Left ventricle myocardium superior (tissue), 1 donor: ENCODE measurements at places on chromosomes 6 and 20. TPM values are rescaled to one million over a fixed set of nuclear protein-coding genes. Genes with fewer than 3 reads are reported as not detected.

GRCh38 chr20:52054123-52054522 lies 137.5 kb downstream of the ZFP64 start:
- no peak for DNase-seq

GRCh38 chr6:39192736-39193135 lies 36.5 kb downstream of the KCNK5 start:
- DNase-seq = no peak

DNA sequence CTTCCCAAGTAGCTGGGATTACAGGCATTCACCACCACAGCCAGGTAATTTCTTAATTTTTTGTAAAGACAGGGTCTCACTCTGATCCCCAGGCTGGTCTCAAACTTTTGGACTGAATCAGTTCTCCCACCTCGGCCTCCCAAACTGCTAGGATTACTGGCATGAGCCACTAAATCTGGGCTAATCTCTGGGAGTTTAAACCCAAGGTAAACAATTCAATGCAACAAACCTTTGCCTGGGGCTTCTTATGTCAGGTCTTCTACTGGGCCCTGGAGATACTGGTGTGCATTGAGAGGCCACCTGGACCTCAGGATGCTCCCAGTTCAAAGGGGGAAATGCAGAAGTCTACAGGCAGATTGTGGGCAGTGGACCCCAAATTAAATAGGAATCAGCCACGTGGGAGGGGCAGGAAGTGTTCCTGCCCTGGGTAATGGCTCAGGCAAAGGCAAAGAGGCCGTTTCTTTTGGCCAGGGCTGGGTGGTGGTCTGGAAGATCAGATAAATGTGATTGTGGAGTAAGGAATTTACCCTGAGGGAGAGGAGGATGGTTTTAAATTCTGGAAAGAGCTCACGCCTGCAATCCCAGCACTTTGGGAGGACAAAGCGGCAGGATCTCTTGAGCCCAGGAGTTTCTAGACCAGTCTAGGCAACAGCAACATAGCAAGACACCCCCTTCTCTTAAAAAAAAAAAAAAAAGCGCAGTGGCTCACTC lies 1.3 kb upstream of the MYBL2 start:
- DNase-seq = no peak

DNA sequence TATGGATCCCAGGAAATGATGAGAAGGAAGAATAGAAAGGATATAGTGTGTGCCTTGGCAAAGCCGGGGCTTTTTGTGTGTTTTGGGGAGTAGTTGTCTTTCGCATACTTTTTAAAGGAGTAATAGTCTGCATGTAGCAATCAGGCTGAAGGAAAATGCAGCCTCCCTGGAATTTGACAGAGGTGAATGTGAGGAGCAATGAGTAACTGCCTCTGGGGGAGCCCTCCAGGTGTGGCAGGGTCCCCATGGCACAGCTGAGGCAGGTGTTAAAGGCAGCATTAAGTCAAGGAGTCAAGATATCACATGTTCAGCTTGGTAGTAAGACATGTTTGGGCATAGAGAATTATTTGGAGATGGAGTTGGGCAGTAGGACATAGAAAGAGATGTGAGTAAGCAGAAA lies 203.1 kb downstream of the C6orf118 start:
- no peak for DNase-seq

GRCh38 chr6:23305325-23305943 lies 736.1 kb downstream of the HDGFL1 start:
- DNase-seq = no peak

DNA sequence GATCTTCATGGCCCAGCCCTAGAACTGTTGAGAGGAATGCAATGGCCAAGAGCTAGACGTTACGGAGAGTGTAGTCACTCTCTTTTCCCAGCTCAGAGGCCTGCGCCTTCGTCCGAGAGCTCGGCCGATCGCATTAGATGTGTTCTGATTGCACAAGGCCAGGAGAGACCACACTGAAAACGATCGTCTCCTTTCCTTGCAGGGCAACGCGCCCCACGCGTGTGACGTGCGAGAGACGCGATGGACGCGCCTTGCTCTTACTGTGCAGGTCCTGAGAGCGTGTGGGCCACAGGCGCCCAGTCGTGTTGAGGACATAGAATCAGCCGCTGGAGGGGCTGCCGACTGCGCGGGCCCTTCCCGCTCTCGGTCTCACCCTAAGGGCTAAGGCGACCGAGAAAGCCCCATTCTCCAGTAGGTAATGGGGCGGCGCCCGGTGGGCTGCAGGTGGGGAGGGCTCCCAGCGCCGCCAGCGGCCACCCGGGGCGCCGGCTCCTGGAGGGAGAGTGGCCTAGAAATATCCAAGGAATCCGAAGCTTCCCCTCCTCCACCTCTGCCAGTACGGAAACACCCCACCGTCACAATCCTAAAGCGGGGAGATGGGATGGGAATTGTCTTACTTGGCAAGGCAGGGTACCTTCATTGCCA lies 26.9 kb downstream of the TFAP2B start:
- no peak for DNase-seq

- no peak for DNase-seq
These were observed at the start of gene ANKRD66 for GRCh38 chr6:46746696-46747095. TSS of gene ANKRD66 (plus strand) at chr6:46746933. CDS start at chr6:46751949, 5,016 bp downstream.

- DNase-seq = peak; percentile 100
These were observed 94.5 kb upstream of the PTPN1 start for GRCh38 chr20:50415516-50416268.

The MCHR2 gene
- not detected for total RNA-seq
